Stimulated activated CD4-positive, alpha-beta T cell treated with anti-CD3 and anti-CD28 coated beads, Interleukin-12 subunit alpha, Interleukin-12 subunit beta, amount 100 ng/mL, for 24 hours (primary cell): ENCODE measurements at places on chromosomes 1 and 21.

GRCh38 chr1:118304722-118305359, 119.8 kb upstream of the SPAG17 start:
- DNase-seq: no peak

DNA sequence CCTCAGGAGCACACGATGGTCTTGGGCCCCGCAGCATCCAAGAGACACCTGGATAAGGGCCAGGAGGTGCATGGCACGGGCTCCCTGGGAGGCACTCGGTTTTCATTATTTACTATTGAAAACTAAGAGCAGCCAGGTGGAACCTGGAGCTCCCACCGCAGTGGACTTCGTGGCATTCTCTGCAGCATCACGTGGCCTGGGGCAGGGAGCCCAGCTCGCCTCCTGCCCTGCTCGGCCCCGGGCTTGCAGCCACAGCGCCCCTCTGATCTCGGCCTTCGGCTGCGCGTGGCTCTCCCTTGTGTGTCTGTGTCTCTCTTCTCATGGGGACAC, 121.6 kb downstream of the SIK1 start:
- DNase-seq: no peak

DNA sequence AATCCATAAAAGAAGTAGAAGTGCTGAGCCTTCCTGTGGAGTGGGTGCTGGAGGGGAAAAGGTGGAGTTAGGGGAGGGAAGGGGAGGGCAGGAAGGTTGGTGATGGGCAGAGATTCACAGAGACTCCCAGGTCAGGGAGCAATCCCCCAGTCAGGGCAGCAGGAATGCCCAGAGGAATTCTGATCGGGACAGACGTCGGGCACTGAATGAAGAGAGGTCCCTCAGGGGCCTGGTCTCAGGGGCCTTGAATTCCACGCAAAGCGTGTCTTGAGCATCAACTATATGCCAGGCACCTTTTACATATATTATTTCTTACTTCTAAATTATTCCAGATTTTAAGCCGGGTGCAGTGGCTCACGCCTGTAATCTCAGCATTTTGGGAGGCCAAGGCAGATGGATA, 7.2 kb upstream of the PADI1 start:
- no peak for DNase-seq

DNA sequence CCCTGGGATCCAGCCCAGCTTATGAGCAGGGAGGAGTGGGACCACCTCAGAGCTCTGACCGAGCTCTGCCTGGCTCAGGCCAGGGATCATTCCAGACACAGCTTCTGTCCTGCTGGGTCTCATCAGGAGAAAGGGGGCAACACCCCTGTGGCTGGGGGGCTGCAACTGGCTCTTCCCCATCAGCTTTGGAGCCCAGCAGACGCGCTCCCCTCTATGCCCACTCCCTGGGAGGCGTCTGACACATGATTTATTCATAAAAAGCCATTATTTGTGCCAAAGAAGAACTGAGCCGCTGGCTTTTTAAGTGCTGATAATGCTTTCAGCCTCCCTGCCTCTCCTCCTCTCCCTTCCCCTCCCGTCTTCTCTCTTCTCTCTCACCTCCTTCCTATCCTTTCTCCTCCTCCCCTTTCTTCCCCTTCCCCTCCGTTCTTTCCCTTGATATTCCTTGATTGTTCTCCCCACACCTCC, 25.0 kb downstream of the FOXO6 start:
- no peak for DNase-seq

DNA sequence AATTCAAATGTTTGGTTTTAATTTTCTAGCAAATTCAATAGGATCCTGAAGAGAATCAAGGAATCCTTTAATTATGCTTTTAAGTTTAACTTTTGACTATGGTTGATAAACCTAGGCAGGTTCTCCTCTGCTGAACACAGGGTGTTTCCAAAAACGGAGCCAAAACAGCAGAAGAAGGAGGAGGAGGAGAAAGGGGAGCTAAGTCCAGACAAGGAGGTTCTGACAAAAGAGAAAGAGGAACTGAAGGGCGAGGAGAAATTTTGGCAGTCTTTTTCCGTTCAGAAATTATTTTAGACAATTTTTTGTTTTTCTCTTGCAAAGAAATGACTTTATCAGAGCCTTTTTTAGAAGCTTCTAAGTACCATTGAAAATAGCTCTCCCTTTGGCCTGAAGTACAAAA, 33.2 kb upstream of the FNBP1L start:
- no peak for DNase-seq

GRCh38 chr1:93542398-93542797, 94.5 kb downstream of the FNBP1L start:
- DNase-seq: no peak

GRCh38 chr1:110477445-110477957, 26.6 kb downstream of the PROK1 start:
- DNase-seq: no peak

DNA sequence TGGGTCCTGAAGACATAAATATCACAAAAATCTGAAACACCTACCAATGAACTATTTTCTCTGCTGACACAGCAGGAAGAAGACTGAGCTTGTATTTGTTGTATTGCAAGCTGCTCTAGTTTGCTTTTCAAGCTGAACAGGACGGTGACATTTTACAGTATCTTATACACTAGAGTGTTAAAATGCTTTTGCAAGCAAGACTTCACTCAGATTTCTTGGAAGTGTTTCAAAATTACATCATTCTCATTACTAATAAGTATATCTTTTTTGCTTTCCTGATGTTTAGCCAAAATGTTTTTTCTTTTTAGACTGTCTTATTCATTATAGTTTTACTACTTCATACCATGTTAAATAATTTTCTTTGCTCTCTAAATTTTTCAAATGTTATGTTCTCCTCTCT, 427.1 kb upstream of the CXADR start:
- DNase-seq: no peak

GRCh38 chr21:46100426-46100825, 2.5 kb downstream of the COL6A2 start:
- no peak for DNase-seq

- DNase-seq: no peak
Measured at GRCh38 chr1:112840631-112841624, 115.1 kb downstream of the SLC16A1 start.

DNA sequence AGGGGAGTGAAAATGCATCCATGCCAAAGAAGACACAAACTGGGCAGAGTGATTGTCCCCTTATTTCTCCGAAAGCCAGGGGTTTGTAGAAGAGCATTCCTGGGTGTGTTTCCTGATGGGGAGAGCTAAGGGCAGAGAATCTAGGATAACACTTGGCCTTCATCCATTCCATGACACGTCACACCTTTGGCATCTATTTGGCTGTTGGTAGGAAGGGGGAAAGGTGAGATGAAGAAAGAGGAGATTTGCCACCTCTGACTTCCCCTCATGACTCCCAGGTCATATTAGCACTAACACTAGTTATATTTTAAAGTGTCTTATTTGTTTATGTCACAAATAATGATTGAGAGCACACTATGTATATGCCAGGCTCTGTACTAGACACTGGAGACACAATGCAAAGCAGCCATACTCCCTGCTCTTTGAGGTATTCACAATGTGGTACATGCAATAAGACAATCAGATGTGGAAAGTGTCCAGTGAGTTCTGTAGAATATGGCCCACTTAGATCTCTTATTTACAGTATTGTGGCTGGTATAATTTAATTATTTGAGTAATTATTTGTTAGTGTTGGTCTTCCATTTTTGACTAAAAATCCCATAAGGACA, 54.5 kb upstream of the GADD45A start:
- DNase-seq: no peak

DNA sequence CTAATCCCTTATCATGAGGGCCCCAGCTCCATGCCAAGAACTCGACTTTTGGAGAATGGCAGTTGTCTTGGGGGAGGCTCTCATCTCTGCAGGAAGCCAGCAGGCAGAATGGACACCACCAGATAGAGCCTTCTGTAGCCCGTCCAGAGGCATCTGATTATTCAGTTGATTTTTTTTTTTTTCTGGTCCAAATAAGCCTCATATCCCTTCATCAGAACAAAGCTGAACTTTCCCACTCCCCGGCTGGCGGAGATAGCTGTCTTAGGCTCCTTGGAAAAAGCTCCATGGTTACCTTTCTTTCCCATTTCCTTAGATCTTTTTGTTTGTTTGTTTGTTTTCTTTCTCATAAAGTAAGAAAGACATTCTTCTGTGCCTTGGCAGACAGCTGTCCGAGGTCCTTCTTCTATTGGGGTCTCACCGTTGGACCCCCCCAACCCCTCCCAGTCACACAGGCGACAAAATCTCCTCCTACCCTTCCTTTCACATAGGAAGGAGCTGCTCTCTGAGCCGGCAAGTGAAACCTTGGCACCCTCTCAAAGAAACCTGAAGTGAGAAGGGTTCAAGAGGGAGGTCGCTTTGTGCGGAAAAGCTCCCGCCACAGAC, 278.5 kb downstream of the RPS6KC1 start:
- no peak for DNase-seq

- no peak for DNase-seq
Measured at GRCh38 chr21:29224006-29224405, 74.7 kb upstream of the BACH1 start.

- DNase-seq: no peak
Measured at GRCh38 chr1:18249631-18250030, 142.0 kb downstream of the IGSF21 start.

DNA sequence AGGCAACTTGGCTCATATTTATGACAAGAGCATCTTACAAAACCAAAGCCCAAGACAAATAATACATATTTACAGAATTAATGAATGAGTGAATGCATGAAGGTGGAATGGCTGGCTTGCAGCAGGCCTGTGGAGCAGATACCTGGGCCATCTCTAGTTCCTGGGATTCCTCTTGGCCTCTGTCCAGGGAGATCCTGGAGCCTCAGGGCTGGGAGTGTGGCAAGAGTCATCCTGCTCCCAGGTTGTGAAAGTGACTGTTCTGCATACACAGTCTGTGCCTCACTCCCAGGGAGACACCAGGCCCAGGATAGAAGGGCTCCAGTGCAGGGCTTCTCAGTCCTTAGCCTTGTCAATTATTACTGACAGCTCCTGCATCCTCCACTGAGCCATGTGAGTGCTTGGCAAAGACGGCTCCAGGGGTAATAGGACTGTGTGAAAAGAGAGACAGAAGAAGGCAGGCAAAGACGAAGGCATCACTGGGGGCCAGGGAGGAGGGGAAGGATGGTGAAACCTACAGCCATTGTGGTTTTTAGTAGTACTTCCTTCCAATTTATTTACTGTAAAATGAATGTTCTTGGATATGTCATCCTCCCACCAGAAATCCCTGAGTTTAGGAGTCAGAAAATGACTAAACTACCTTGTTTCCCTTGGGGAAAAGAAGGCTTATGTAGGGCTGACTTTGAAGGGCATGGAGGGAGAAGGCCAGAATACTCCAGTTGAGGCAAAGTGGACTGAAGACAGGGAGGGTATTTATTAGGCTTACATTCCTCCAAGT, 14.3 kb upstream of the KPRP start:
- DNase-seq: no peak

GRCh38 chr1:228944935-228945371, 209.7 kb downstream of the RHOU start:
- no peak for DNase-seq

- no peak for DNase-seq
Measured at GRCh38 chr21:39688010-39688409, 57.0 kb upstream of the IGSF5 start.

DNA sequence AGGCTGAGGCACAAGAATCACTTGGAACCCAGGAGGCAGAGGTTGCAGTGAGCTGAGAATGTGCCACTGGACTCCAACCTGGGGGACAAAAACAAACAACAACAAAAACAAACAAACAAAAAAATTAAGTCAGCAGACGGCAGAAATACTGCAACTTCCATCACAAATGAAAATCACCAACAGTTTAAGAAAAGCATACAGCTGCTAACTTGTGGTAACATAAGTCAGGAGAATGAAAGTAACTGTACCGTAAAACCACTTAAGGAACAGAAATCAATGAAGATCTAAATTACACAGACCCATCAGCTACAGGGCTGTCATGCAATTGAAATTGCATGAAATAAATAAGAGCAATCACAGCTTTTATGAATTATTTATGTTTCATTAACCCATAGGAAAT, 25.0 kb downstream of the MCOLN2 start:
- no peak for DNase-seq

DNA sequence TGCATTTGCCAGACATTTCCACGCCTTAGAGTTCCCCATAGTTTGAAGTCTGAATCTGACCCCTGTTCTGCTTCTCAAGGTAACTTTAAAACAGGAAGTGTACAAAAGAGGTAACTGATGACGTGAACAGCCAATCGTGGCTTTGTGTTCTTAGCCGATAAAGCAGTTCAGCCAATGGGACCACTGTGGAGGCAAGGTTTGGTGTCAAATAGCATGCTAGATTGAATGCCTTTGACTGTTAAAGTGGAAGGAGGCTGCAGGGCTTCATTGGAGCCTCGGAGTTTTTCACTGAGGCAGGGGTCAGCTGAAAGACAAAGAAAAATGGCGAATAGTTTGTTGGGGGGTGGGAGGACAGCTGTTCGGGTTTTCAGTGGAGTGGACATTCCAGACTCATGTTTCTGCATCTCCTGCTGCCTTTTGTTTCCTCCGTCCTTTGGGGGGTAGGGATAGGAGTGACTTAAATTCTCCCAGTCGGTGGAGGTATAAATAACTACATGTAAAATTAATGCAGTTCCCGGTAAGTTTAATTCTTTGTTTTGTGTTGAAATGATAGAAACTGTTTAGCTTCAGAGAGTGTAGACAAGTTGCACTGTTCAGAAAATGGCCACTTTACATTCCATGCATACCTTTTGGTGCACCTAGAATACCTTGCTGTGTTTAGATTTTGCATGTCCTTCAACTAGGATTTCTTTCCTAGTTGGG, 17.7 kb downstream of the NFYC start:
- peak; percentile 39 for DNase-seq
